ENCODE measurements at places on chromosomes 4 and X.

- no peak for DNase-seq
Observed at GRCh38 chr4:36676139-36677050, 395.0 kb downstream of the DTHD1 start.

- no peak for DNase-seq
Observed at GRCh38 chr4:71184195-71184781, 154.5 kb upstream of the SLC4A4 start.

DNA sequence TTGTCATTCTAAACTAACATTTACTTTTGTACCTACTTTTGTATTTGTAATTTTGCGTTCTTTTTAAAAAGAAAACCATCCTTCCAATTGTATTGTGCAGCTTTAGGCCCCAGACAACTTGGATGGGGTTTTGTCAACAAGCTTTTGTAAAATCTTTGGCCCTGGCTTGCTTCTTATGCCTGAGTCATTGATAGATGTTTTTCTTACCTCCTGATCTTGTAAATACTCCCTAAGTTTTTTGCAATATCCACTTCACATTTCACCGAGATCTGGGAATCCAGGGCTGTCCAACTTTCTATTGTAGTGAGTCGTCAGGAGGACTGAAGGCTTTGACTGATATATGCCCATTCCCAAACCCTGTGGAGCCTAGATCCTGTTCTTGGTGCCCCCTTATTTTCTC is 126.9 kb upstream of the GUCY1A1 start:
- DNase-seq = no peak

DNA sequence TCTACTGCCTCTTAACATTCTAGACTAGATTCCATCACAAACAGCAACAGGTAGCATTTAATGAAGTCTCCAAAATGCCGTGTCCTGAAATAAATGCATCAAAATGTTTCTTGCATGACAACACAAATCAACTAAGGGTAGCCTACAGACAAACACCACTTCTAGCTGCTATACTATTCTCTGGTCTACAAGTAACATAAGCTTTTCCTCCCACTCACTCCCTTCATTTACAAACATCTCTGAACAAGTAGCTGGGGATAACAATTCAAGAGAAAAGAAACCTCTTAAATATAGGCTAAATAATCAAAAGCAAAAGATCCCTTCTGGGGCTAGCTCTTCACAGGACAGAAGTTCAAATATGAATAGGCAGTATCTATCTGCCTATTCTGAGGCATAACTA is 20.8 kb downstream of the PPP3CA start:
- no peak for DNase-seq

DNA sequence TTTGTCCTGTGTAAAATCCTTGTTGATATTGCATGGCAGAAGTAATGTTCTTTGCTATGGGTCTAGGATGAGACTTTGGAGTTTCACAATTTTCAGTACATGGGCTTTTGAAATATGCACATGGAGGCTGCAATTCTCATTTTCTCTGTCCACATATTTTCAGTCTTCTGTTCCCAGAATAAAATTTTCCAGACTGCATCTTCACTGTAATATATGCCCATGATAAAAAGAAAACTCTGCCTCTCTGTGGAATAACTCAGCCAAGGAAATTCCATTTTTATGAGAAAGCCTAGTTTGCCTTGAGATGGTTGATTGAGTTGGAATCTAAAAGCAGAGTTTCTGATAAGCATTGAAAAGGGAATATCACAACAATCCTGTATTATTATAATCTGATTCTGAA is 601.4 kb upstream of the AADAT start:
- DNase-seq = no peak

DNA sequence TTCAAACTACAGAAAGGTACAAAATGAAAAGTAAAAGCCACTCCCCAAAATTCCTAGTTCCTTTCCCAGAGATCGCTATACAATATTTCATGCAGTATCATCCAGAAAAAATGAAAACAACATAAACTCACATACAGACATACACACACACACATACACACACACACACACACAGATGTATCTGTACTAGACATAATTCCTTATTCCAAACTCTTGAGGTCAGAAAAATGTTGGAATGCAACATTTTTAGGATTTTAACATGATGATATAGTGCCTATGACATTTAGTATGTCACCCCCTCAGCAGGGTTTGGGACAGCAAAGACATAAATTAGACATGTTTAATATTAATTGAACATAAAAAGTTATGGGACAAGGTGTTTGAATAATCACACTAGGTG is 73.4 kb upstream of the LHFPL1 start:
- no peak for DNase-seq

DNA sequence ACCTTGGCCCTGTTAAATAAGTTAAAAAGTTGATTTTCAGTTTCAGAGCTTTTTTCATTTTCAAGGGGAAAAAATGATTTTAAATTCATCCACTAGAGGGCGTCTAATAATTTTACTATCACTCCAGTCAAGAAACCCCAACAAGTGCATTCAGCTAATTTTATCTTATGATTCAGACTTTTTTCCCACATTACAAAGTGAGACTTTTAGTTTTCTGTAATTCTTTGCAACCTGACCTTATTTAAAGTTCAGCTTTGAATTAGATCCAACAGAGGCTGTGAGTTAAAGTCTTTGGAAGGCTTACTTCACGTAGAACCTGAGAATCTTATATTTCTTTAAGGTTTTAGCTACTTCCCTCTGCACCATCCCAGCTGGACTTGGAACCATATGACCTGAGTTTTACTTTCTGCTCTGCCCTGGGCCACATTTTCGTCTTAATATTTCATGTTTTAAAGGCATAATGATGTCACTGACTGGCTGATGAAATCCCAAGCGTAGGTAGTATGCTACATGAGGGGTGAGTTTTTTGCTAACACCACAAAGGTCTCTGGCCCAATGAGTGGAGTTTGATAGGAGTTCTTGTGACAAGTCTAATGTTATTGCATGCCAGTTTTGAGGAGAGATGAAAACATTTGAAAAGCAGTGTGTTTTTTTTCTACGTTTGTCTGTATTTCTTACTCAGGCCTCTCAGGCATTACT is 7.2 kb downstream of the GNRHR start:
- no peak for DNase-seq

DNA sequence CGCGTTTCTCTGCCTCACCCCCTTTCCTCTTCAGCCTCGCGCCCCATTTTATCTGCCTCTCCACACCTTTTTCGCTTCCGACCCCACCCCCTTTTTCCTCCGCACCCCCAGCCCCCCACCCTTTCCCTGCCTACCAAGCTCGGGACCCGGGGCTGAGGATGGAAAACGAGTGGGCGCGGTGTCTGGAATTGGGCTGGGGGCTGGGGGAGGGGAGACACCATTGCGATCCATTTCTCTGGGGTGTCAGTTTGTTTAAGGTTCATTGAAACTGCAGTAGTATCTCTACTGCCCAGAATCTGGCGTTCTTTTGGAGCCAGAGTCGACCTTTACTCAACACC is 707 bp downstream of the SLC9A6 start:
- DNase-seq = no peak

- DNase-seq = no peak
Observed at GRCh38 chr4:158333820-158334219, 123.5 kb downstream of the TMEM144 start.

GRCh38 chrX:27968878-27969277 is 12.4 kb downstream of the DCAF8L1 start:
- DNase-seq = no peak

DNA sequence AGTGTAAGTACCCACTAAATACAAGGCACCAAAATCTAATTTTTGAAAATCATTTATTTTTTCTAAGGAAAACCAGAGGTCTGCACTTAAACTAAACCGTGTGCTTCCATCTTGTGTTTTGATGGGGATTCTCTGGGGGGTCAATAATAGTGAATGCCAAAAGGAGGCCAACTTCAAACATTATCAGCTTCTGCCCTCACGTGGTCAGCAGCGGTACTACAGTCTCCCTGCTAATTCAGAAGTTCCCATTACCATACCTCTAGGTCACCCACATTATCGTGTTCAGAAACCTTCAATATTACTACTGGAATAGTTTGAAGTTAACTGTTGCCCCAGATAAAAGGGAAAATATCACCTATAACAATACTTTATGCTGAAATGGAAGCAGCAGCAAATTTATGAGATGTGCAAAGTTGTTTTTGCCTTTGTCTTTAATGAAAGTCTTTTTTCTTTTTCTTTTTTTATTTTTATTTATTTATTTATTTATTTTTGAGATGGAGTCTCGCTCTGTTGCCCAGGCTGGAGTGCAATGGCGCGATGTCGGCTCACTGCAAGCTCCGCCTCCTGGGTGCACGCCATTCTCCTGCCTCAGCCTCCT is 17.3 kb downstream of the CTPS2 start:
- DNase-seq = peak; percentile 44

- DNase-seq = no peak
Observed at GRCh38 chr4:65546882-65547416, 123.3 kb downstream of the EPHA5 start.

DNA sequence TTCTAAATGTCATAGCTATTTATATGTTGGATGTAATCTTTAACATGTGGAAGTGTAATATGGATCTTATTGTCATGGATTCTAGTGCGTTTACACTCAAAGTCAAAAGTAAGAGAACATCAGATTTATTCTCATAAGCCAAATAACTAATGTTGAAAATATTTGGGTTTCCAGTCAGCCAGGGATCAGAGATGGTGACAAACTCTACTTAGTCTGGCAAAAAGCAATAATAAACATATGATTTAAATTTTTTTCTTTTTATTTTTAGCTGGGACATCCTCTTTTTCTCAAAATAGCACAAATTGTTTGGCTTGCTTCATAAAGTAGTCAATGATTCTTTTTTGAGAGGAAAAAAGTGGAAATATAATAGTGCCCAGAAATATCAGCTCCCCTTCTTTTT is 392.3 kb downstream of the ARHGAP24 start:
- no peak for DNase-seq

DNA sequence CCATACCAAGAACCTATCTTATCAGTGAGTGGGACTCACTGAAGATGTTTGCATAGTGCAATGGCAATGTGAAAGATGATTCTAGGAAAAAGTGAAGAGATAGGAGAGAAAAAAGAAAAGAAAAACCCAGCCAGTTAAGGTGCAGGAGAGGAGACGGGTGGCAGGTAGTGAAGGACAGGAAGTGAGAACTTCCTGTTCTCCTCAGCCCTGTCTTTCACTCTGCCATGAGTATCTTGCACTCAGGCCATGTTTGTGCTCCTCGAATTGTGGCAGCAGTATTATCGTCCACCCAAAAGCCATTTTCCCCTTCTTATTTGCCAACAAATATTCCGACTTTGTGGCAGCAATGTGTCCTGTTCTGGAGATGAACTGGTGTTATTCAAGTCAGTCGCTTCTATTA is 8.6 kb upstream of the ENPEP start:
- DNase-seq = no peak

DNA sequence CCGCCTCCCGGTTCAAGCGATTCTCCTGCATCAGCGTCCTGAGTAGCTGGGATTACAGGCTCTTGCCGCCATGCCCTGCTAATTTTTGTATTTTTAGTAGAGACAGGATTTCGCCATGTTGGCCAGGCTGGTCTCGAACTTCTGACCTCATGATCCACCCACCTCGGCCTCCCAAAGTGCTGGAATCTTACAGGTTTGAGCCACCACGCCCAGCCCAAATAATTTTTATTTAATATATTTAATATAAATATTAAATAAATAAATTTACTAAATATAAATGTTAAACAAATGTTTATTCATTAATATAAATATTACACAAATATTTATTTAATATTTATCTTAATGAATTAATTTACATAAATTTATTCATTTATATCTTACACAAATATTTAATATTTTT is 120.2 kb downstream of the SHOX start:
- no peak for DNase-seq

- DNase-seq = no peak
Observed at GRCh38 chr4:2071252-2071911, 12.3 kb downstream of the NAT8L start.

GRCh38 chr4:336099-336892 is 1.3 kb upstream of the ZNF141 start:
- DNase-seq = no peak

DNA sequence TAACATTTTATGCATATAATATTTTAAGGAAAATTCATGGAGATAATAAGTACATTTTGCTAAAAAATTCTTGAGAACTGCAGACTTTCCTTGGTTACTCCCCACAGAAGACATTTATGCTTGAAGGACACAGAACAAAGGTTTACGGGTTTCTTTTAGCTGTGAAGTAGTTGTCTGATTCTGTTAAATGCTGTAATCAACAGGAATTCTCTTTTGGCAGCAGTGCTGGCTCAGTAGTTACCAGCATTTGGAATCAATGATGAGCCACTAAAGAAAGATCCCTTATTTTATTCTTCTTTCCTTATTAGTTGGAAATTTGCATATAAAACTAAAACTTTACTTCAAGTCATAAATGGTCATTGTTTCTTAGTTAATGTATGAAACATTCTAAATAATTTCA is 199.3 kb upstream of the FAT4 start:
- no peak for DNase-seq

GRCh38 chr4:80568891-80569290 is 233.4 kb downstream of the CFAP299 start:
- DNase-seq = no peak

DNA sequence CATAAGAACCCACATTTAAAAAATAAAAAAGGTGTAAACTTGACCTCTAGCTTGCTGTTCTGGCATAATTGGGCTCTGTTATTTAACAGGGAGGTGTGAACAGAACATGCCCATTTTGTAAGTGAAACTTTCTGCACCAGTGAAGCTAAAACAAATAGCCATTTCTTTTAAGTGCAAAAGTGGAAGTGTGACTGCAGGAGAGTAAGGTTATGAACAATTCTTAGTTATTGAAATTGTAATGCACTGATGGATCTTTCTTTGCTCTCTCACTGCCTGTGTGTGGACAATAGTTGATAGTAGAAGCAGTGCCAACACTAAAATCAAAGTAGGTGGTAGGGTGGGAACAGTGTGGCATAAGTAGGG is 12.6 kb downstream of the P2RY10 start:
- DNase-seq = no peak

DNA sequence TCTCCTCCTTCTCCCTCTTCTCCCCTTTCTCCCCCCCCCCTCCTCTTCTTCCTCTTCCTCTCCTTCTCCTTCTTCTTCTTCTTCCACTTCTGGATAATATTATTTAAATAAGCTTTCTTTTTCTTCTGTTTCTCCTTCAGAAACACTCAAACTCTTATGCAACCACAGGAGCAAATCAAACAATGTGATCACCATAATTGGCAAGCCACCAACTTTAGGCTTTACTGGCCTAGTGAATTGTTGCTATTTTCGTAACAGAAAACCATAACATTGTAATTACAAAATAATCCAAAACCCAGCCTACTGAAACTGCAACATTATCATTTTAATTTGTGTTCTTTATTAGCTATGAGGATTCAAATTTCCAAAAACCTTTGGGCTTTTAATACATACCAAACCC is 14.3 kb downstream of the DCAF8L1 start:
- no peak for DNase-seq

DNA sequence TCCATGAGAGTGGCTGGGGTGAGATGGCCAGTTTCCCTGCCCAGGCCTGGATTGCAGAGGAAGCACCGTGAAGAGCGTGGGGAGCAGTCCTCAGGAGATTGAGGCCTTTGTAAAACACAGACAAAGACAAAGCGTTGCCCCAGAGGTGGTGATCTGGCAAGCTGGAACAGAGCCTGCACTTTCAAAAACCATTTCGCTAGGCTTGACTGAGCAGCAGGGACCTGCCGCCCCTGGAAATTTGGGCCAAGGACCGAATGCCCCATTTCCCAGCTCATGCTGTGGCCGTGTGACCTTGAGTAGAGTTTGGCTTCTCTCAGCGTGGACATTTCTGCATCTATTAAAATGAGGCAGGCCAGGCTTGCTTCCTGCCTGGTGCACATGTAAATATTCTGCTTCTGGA is 381.4 kb downstream of the BCOR start:
- DNase-seq = no peak

Data from activated T-cell treated with anti-CD3 and anti-CD28 coated beads for 4 hours (primary cell).